ENCODE measurements at places on chromosomes 12 and 14.
A peak's percentile ranks its signal among the peaks of the same experiment; 100 is the strongest.

- no peak for DNase-seq
These were observed 512.4 kb upstream of the TMPO start for GRCh38 chr12:98002887-98003493.

GRCh38 chr14:70094631-70095030 lies 94.1 kb downstream of the SLC8A3 start:
- no peak for DNase-seq

GRCh38 chr14:99682809-99683618 lies 1.1 kb upstream of the CYP46A1 start:
- DNase-seq = peak; percentile 91

DNA sequence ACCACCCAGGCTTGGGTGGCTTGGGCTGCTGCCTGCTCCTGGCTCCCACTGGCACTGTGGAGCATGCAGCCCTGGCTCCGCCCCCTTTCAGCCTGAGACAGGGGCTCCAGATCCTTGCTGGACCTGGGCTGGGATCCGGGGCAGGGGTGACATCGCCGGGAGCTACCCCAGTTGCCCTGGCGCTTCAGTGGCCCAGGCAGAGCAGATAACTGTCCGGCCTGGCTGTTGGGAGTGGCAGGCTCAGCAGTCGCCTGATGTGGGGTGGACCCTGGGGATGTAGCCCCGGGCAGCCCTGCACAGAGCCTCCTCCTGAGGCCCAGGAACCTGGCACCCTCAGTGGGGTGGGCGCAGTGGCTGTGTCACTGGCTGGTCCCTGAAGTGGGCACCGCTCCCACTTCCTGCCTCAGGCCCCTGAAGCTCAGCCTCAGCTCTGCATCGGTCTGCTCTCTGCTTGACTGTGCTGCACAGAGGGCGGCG lies 57.9 kb downstream of the FUT8 start:
- DNase-seq = no peak

DNA sequence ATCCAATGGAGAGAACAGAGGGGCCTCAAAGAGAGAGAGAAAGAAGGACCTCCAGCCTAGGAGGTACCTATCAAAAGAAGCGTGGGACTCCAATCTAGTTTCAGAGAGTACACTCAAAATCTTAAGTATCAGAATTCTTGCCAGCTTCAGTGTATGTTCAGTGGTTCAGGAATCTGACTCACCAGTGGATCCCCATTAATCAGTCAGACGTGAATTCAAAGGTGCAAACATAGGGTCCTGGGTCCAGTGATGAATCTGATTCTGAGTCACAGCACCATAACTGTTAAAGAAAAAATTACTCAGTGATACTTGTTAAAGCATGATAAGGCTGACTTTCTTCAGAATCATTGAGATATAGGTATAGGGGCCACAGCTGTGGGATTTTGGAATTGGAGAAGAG lies 33.2 kb downstream of the ETNK1 start:
- no peak for DNase-seq

DNA sequence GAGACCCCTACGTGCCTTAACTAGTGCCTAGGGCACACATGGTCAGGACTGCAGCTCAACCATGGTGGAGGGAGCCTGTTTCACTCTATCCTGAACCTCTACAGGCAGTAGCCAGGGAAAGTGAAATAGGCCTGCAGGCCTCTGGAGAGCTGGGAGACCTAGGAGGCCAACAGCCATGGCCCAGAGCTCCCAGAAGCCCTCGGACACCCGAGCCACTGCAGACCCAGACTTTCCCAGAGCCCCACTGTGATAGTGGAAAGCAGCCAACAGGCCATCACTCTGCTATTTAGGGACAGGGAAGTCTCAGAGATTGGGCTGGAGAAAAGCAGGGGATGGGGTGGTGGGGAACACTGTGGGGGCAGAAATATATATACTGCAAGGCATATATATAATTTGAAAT lies 56.5 kb upstream of the ZFP36L1 start:
- DNase-seq = no peak

DNA sequence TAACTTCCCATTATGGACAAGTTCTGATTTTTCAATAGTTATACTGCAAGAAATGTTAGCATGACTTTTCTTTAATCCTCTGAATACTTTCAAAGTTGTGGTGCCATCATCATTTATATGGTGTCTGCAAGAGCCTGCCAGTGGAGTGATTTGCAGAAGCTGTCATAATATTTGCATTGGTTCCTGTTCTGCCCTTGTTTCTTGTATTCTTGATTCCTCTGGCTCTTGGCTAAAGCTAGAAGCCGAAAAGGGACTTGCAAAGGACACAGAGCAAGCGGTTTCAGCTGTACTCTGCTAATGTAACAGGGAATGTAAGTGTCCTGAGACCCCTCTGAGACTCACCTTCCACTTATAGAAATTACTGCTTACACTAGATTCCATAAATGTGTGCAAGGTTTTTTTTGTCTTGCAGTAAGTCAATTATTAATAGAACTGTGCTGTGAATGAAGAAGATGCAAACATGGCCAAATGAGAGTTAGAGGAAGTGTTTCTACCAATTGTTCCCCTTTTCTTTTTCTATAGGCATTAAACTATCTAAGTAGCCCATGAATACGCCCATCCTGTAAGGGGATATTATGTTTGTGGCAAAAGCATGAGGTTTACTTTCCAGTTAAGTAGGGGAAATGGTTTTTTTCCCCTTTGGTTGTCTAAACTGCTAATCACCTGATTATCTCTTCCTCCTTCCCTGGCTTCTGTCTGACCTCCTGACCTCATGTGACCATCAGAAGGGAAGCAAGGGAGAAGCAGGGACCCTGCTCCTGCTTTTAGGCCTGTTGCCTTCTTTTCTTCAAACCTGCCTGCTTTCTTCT lies 5.3 kb downstream of the DYRK4 start:
- DNase-seq = no peak

- no peak for DNase-seq
These were observed 237.8 kb upstream of the TBX3 start for GRCh38 chr12:114921781-114922180.

- no peak for DNase-seq
These were observed 8.9 kb downstream of the ARL6IP4 start for GRCh38 chr12:122989225-122989839.

- DNase-seq = no peak
These were observed 1.6 kb downstream of the CMA1 start for GRCh38 chr14:24506443-24506842.

DNA sequence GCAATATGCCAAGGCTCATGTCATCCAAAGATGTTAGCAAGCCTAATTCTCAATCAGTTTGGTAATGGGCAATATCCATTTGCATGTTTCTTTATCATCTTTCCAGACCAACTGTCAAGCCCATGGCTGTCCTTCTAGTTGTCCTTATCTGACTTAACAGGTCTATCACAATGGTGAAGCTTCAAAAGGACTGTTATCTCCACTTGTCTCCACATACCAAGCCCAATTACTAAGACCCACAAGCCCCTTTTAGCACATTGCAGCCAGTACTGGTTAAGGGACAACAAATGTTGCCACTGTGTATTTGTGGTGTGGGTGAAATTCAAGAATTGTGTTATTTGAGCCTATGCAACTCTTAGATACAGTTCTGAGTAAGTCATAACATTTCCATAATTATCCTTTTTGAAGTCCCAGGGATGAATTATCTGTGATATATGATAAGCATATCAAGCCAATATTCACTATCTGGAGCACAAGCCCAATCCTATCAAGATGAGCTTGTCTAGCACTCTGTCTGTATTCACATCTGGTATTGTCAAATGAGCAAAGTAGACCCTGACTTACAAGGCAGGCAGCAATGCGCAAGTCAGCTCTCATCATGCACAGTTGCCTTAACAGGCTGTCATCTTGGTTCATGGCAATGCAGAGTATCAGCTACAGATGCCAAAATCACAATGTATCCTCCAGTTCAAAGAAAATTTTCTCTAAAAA lies 19.3 kb upstream of the ST8SIA1 start:
- DNase-seq = no peak

GRCh38 chr14:55099756-55100155 lies 29.3 kb upstream of the LGALS3 start:
- no peak for DNase-seq

- no peak for DNase-seq
These were observed 38.8 kb upstream of the NINJ2 start for GRCh38 chr12:701896-702539.

GRCh38 chr12:77788231-77789168 lies 42.2 kb upstream of the NAV3 start:
- no peak for DNase-seq

GRCh38 chr14:23056956-23057756 lies at the start of gene CDH24:
TSS of gene CDH24 (minus strand) at chr14:23057520. CDS start at chr14:23055733, 1,787 bp downstream.
- peak; percentile 77 for DNase-seq

- no peak for DNase-seq
These were observed 26.0 kb downstream of the ASPG start for GRCh38 chr14:104111301-104112112.

DNA sequence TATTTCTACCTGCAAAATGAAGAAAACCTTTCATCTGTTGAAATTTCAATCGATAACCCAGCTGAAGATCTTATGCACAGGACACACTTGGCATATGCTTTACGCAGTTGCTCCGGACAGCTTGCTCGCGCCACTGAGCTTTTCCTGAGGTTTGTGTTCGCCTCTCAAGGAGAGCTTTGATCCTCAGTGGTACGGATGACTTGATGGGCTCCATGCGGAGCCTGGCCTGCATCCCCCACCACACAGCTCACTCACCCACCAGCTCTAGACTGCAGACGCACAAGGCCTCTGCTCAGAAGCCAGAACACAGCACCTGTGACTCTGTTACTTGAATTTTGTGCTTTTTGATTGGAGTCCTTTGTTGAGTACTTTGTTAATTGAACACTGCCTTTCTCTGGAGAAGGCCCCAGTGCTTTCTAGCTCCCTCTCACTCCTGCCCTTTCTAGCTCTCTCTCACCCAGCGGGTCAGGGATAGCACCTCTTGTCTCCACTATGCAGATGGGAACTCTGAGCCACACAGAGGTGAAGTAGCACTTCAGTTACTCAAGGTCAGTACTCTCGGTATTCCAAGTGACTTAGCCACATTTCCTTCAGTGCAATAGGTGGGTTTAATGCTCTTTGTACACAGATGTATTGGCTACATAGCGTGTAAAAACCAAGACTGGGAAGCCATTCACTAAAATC lies 52.1 kb downstream of the TBC1D30 start:
- DNase-seq = no peak

GRCh38 chr12:53500142-53500775 lies 824 bp upstream of the TARBP2 start:
- no peak for DNase-seq

DNA sequence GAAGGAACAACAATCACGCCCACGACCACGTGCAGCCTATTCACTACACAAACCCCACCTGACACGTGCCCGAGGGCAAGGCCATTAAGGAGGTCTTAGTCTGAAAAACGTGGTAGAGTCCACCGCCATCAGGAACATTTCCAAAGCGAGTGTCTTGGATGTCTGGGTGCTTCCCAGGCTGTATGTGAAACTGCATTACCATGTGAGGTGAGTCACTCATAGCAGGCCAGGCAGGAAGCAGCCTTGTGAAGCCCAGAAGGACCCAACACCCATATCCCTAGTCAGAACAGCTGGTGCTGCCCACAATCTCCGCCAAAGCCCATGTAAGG lies 3.3 kb upstream of the KRT79 start:
- DNase-seq = no peak

All from activated T-cell treated with anti-CD3 and anti-CD28 coated beads, Interleukin-2, amount 50 U/mL, for 24 hours (primary cell).